ENCODE measurements at places on chromosomes 4 and X.

GRCh38 chr4:167645358-167645757 lies 411.1 kb upstream of the SPOCK3 start:
- no peak for DNase-seq

- DNase-seq: no peak
Measured at GRCh38 chr4:100880011-100880410, 362.2 kb upstream of the EMCN start.

- peak; percentile 1 for DNase-seq
Measured at GRCh38 chrX:140087875-140088274, 122.6 kb upstream of the CXorf66 start.

DNA sequence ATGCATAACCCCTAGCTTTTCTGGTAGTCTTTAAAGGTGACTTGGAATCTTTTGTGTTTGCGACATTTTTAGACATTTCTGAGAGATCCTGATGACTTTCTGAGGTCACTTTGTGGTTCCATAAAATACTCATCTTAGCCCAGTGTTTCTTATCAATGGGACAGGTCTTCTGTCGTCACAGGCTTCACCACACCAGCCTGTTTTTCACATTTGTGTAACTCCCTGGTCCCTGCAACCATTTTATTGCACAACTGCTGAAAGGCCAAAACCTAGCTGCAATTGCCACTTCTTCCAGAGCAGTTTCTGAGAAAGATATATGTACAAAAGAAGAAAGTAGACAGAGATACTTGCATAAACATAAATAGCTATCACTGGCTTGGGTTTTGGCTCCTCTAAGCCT lies 120.9 kb downstream of the IL15 start:
- no peak for DNase-seq

GRCh38 chrX:153583433-153583832 lies 15.5 kb downstream of the CCNQ start:
- no peak for DNase-seq

DNA sequence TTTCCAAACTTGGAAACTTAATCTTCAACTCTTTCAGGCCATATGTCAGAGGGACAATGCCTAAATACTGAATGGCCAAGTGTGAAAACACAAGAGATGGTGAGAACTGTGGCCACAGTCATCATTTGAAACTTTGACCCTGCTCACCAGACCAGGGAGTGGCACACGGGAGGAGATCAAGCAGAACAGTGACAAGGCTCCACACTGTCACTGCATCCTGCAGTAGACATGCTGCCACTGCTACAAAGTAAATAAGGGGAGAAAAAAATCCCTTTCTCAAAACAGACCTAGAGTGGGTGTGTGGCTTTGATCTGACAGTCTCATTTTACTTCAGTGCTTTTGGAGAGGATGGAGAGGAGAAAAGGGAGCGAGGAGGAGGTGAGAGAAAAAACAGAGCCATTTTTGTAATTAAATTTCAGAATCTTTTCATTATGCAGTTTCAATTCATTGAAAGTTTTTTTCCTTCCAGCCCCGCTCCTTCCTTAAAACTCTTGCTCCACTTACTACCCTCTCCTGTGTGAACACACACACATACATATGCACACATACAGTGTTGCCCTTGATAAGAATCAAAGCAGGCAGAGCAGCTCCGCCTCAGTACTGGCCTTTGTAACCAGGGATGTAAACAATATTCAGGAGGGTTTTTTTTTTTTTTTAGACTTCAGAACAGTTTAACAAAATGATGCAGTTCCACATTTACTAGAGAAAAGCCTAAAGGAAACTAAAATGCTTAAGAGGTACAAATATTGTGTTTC lies 34.4 kb downstream of the NEXMIF start:
- DNase-seq: no peak

DNA sequence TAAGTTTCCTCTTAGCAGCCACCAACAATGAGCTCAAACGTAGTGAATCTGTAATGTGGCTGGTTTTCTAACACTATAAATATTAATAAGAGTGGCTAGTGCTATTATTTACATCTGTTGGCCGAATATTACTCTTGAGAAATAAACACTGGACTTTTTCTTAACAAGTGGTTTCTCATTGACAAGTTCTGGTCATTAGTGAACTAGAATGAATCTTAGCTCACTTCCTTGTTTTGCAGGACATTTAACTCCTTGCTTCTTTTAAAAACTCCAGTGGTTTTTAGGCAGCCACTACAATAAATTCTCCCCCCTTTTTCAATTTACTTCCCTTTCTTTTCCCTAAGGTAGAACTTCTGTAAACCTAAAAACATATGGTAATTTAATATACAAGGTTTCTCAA lies 177.2 kb downstream of the ARAP2 start:
- no peak for DNase-seq

DNA sequence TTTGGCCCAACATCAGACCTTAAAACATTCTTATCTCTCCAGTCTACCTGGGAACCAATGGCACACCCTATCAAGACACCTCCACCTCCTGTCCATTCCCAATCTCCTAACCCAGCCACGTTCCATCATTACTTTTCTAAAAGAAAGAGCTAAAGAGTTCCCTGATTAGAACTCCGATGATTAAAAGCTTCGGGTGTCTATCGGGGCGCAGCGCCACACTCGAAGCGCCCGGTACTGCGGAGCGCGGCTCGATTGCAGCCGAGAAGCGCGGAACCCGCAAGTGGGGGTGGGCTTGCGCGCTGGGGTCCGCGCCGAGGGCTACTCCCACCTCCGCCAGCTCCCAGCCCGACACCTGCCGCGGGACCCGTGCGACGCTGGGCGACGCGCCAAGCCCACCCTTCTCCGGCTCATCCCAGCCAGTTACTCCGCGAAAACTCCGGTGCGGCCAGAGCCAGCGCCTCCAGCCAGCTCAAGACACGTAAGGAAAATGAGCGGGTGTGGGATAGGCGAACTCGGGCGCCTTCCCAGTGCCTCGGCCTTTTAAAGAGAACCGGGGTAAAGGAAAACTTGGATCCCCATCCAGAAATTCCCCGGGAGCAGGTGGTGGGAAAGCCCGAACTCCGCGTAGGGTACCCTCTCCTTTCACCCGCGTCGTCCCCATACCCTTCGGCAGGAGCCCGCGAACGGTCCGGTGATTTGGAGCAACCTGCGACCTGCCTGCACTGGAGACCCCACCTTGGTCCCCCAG lies 593 bp downstream of the NPY1R start:
- no peak for DNase-seq

- DNase-seq: peak; percentile 44
Measured at GRCh38 chrX:76427560-76428242, at the start of gene MAGEE1. Gene MAGEE1 (plus strand): TSS chrX:76427710. CDS start chrX:76427931, 221 bp downstream.

All from NCI-H2081 (cell line).